AG04450 (cell line): ENCODE measurements at places on chromosomes 6 and 20.

GRCh38 chr6:11218102-11218442 lies 14.4 kb downstream of the NEDD9 start:
- DNase-seq, result no peak

- no peak for DNase-seq
These were observed 12.1 kb downstream of the MICB start for GRCh38 chr6:31510007-31510406.

DNA sequence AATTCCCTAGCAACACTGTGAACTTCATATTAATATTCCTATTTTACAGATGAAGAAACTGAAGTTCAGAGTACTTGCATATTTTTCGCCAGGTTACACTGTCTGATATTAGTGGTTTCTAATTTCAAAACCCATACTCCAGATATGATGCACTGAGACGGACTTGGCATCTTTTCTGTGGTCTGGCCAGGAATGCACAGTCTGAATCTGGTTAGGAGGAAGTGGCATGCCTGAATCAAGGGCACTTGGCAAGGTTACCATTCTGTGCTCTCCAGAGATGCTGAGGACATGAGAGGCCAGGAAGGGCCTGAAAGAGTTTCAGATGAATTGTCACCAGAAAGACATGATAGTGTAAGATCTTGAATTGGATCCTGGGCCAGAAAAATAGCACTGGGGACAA lies 150.1 kb downstream of the HAO1 start:
- no peak for DNase-seq

DNA sequence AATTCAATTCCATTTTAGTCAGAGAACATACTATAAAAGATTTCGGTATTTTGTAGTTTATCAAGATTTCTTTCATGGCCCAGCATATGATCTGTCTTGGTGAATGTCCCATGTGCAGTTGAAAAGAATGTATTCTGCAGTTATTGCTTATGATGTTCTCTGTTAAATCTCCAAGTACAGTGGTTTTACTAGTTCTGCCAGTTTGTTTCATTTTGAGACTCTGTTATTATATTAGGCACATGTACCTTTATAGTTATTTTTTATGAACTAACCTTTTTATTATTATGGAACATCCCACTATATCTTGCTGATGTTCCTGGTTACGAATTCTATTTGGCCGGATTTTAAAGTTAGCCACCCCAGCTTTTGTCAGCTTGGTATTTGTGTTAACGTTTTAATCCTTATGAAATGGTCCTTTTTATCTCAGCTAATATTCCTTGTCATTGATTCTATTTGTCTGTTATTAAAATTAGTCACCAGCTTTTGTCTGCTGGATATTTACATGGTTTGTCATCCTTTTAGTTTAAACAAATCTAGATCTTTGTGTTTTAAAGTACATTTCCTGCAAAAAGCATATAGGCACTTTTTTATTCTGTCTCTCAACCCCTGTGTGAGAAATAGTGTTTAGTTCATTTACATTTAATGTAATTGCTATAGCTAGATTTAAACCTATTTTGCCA lies 48.9 kb downstream of the VTA1 start:
- no peak for DNase-seq

GRCh38 chr6:140806431-140806830 lies 1326.3 kb upstream of the GJE1 start:
- DNase-seq, result no peak

GRCh38 chr6:11718463-11718862 lies 60.1 kb downstream of the ADTRP start:
- no peak for DNase-seq

GRCh38 chr6:152296648-152297376 lies 340.4 kb downstream of the SYNE1 start:
- no peak for DNase-seq

GRCh38 chr6:139582956-139583355 lies 208.5 kb upstream of the CITED2 start:
- DNase-seq, result no peak

DNA sequence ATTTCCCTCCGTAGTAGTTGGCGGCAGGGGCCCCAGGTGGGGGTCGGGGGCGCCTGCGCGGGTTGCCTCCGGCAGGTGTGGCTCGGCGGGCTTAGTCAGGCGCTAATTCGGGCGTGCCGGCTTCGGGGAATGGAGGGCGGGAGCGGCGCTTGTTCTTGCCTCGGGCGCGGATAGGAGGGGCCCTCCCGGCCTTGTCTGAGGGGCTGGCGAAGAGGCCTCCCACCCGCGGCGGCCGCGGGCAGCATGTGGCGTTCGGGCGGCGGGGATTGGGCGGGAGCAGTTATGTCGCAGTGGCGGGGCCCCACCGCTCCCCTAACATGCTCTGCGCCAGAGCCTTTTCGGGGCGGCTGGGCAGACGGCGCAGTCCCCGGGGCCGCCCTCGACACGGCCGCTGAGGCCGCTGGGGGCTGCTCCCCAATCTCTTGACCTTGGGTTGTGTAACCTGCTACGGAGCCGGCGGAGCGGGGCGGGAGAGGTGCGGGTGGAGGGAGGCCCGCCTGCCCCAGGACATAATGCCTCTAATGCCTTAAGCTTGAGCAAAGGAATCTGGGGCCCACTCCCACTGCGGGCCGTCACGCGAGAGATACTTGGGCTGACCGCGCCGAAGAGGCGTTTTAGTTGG lies 1.1 kb downstream of the AMD1 start:
- no peak for DNase-seq

DNA sequence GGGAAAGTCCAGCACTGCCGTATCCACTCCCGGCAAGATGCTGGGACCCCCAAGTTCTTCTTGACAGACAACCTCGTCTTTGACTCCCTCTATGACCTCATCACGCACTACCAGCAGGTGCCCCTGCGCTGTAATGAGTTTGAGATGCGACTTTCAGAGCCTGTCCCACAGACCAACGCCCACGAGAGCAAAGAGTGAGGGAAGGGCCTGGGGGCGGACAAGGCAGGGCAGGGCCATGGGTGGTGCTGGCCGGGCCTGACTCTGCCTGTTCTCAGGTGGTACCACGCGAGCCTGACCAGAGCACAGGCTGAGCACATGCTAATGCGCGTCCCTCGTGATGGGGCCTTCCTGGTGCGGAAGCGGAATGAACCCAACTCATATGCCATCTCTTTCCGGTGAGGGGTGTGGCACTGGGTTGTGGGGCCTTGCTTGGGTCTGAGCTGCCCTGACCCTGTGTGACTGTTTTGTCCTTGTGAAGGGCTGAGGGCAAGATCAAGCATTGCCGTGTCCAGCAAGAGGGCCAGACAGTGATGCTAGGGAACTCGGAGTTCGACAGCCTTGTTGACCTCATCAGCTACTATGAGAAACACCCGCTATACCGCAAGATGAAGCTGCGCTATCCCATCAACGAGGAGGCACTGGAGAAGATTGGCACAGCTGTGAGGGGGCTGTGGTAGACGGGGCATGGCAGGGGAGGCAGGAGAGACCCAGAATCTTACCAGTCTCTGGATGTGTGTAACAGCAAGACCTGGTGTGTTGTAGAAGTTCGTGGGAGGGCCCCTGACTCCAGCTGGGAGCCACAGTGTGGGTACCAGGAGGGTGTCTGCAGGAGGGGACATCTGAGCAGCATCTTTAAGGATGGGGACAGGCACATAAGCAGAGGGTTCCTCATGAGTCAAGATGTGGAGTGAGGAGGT lies 29.1 kb downstream of the PLCG1 start:
- DNase-seq, result no peak

DNA sequence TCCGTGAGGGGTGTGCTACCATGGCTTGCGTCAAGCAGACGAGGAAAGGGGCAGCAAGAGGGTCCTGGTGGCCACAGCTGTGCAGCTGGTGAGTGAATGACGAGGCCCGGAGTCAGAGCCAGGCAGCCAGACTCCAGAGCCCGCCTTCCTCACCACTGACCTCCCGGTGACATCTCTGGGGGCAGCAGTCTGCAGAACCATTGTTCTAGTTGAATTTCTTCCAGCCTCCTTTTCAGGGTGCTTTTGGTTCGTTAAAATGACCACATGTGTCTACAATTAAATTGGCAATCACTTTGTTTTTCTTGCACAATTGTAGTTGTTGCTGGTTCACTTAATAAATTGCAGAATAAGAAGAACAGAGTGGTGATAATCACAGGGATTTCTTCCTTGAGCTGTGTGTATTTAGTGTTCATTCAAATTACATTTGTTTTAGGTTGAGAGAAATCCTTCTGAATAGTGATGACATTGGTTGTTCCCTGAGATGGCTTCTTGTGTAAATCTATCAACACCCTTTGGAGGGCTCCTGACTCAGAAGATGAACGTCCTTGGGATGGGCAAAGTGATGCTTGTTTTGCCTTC lies 96.4 kb downstream of the TULP4 start:
- no peak for DNase-seq

GRCh38 chr6:44342489-44342888 lies at the start of gene SPATS1:
TSS of gene SPATS1 (plus strand) at chr6:44342650. CDS start at chr6:44343096, 446 bp downstream.
- no peak for DNase-seq

DNA sequence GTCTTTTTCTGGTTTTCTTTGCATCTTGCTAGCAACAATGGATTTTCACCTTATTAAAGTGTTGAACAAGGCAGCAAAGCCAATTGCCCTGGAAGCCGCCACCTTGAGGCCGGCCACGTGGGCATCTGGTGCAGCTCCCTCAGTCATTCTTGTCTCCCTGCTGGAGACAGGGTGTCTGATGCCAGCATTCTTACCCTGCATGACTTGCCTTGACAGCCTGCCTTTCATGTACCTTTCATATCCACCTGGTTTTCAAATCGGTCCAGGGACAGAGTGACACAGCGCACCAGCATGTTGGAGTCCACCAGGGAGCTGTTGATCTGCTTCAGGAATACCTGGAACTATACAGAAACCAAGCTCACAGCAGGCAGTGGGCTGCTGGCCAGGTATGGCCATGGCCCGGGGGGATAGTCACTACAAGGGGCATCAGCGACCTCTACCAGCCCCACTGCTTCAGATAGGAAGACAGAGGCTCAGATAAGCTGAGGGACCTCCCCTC lies 49.8 kb downstream of the MYH7B start:
- DNase-seq, result no peak

GRCh38 chr20:1491281-1491840 lies at the start of gene SIRPB2:
TSS of gene SIRPB2 (minus strand) at chr20:1491420. CDS start at chr20:1491359, 61 bp downstream.
- DNase-seq, result no peak

- no peak for DNase-seq
These were observed 25.5 kb upstream of the NOL4L start for GRCh38 chr20:32610472-32611218.

- DNase-seq, result no peak
These were observed 8.8 kb upstream of the BTN3A3 start for GRCh38 chr6:26431258-26432172.

DNA sequence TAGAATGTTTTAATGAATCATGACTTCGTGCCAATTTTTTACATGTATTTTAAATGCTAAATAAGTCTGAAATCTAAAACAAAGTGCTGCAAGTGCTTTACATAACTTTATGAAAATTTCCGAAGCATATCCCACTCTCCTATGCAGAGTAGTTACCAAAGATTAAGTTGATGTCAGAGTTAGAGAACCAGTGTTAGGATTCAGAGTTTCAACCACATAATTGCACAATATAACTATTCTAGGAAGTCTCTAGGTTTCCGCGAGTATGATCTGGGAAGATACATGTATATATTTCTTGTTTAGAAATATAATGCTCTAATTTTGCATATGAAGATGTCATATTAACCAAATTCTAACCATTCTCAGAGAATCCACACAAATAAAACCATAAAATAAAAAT lies 74.8 kb downstream of the ASCC3 start:
- DNase-seq, result no peak

- DNase-seq, result no peak
These were observed 3.2 kb downstream of the HRH3 start for GRCh38 chr20:62216636-62217566.

GRCh38 chr6:169243186-169243585 lies 10.5 kb downstream of the THBS2 start:
- DNase-seq, result no peak

- no peak for DNase-seq
These were observed 48.2 kb downstream of the HBS1L start for GRCh38 chr6:135006386-135006914.

- DNase-seq, result no peak
These were observed 25.5 kb upstream of the PXDC1 start for GRCh38 chr6:3776881-3777507.

- no peak for DNase-seq
These were observed 8.9 kb downstream of the ABRACL start for GRCh38 chr6:139037490-139037889.

GRCh38 chr6:117601811-117602150 lies 530 bp downstream of the GOPC start:
- no peak for DNase-seq

DNA sequence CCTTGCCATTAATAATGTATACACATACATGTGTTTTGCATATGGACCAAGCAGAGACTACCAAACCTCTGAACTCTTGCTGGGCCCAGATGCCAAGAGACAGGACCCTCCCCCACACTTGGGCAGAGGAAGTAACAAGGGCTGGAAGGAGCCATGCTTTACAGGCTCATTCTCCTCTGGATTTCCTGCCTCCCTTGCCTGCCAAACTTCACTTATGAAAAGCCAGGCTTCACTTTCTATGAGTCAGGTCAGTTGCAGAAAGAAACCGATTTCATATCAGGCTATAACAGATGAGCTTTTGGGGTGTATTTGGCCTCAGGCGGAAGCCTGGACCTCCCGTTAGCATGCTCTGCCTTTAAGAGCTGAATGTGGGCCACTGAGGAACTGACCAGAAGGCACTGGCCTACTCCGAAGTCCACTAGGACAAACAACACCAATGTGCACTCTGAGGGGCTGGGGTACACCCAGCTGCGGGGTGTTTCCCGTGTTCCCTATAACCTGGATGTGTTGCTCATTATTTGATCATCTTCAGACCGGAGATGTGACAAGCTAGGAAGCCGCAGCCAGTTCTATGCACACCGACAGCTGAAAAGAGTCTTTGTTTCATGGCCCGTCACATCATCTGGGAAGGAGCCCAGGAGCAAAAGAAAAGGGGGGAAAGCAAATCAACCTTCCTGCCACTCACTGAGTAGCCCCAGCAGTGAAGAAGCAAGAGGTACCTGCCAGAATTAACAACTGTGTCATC lies 28.5 kb downstream of the HAO1 start:
- DNase-seq, result no peak

GRCh38 chr6:37630281-37630799 lies 67.3 kb downstream of the MDGA1 start:
- peak; percentile 94 for DNase-seq

DNA sequence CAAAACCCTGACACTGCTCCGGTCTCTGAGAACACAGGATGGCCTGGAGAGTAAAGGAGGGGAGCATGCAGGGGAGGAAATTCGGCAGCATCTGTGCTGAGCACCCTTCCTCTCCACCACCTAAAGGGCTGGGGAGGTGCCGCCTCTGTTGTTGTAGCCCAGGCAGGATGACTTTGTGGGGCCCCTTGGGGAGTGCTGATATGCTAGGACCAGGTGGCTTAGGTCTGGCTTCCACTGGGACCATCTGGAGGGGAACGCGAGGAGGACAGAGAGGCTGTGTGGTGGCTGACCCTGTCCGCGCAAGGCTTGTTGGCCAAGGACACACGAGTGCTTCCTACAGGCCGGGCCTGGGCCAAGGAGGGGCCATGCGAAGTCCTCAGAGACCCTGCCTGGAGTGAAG lies 9.9 kb upstream of the RPS6KA2 start:
- DNase-seq, result no peak

GRCh38 chr20:21309678-21310467 lies 6.7 kb downstream of the XRN2 start:
- no peak for DNase-seq

GRCh38 chr6:135665935-135666334 lies 168.4 kb upstream of the AHI1 start:
- no peak for DNase-seq

GRCh38 chr6:134359302-134359701 lies 41.4 kb upstream of the SGK1 start:
- DNase-seq, result no peak
